ENCODE measurements at places on chromosomes 2 and 18.

DNA sequence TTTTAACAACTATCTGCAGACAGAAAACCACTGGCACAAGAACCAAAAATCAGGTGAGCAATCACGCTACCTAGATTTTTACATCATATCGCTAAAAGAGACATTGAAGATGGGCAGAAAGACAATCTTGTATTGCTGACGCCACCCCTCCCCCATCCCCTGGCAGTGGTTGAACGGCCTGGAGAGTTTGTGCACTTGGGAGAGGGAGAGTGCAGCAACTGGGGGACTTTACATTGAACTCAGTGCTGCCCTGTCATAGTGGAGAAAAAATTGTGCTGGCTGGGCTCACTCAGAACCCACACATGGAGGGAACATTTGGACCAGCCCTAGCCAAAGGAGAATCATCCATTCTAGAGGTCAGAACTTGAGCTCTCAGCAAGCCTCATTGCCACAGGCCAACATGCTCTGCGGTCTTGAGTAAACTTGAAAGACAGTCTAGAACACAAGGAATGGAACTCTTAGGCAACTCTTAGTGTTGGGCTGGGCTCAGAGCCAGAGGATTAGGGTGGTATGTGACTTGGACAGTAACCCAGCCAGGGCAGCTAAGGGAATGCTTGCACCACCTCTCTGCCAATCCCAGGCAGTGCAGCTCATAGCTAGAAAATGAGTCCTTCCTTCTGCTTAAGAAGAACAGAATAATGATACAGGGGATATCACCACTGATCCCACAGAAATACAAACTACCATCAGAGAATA is 220.0 kb upstream of the CYP26B1 start:
- DNase-seq: no peak

DNA sequence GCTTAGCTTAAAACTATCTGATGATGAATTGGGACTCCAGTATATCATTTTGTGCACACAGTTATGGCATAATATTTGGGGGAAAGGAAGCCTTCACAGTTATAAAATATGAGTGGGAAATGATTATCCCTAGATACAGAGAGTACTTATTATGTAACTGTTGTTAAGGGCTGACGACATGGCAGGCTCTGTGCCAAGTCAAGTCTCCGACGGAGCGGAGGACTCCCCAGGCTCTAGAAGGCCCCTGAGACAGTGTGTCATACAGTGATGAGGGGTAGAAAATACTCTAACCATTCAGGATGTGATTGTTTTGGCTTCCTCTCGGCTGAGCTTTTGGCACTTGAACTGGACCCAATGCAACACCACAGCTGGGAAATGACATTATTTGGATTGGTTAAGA is 211.8 kb downstream of the SLC8A1 start:
- DNase-seq: no peak

DNA sequence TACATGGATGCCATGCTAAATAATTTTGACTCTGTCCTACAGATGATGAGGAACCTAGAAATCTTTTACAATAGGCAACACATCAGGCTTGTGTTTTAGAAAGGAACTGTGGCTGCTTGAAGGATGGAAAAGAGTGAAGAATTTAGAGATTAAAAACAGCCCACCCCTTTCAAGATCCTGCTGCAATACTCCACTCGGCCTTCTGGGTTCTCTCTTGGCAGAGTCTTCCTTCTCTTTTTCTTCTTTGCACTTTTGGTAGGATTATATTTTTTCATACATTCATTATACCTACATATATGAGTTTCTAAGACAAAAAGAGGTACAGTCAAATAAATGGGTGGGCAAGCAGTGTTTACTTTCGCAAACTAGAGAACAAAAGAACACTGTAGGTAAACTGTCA is 474.3 kb downstream of the ERBB4 start:
- DNase-seq: no peak

DNA sequence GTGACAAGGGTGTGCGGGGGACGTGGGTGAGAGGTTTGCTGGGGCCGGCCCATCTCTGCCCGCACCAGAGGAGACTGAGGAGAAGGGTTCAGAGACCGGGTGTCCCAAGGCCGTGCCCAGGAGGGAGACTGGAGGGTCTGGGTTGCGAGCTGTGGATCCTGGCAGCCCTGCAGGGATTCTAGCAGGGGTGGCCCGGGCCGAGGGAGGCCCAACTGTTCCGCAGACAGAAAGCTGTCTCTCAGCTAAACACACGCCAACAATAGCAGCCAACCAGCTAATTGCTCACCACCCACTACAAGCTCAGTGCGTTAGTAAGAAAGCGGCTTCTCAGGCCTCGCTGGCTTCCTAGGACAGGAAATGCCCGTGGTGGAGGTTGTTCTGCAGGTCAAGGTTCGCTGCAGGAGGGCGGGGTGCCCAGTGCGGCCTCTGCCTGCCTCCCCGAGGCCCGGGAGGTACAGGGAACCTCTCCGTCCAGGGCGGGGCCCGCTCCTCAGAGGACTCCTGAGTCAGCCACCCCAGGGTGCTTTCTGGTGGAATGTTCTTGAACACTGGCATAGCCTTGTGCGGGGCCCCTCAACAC is 282.0 kb upstream of the PXDN start:
- no peak for DNase-seq

- DNase-seq: no peak
Measured at GRCh38 chr2:141423124-141423523, 707.7 kb downstream of the LRP1B start.

GRCh38 chr2:208945719-208946256 is 478.1 kb upstream of the MAP2 start:
- DNase-seq: no peak

GRCh38 chr18:78978349-78979055 is 1.1 kb upstream of the SALL3 start:
- no peak for DNase-seq

- DNase-seq: no peak
Measured at GRCh38 chr2:228768818-228769217, 502.3 kb downstream of the PID1 start.
